Hair follicular keratinocyte (primary cell): ENCODE measurements at places on chromosomes 7 and 10. TPM values are rescaled to one million over a fixed set of nuclear protein-coding genes. Genes with fewer than 3 reads are reported as not detected.

SLC39A12 gene
- total RNA-seq: not detected in 2 replicates

SYT15B gene
- not detected in 2 replicates for total RNA-seq

NEUROD6 gene
- not detected in 2 replicates for total RNA-seq

ARHGEF5 gene
- total RNA-seq: 33.8 and 35.5 TPM in 2 replicates

CLEC5A gene
- total RNA-seq: 0.23 TPM in 1 of 2 replicates, not detected in the other

LLCFC1 gene
- not detected in 2 replicates for total RNA-seq

AMZ1 gene
- total RNA-seq: under 0.01 and 0.04 TPM in 2 replicates

UCN3 gene
- not detected in 2 replicates for total RNA-seq

SDK1 gene
- total RNA-seq: 1.1 and 1.6 TPM in 2 replicates

RAB18 gene
- 36.0 and 42.3 TPM in 2 replicates for total RNA-seq

CALCR gene
- not detected in 2 replicates for total RNA-seq

KMT2C gene
- 10.7 and 14.1 TPM in 2 replicates for total RNA-seq

FAM25A gene
- total RNA-seq: 2.5 and 3.3 TPM in 2 replicates

LRIT1 gene
- total RNA-seq: not detected in 2 replicates

ERV3-1 gene
- total RNA-seq: 1.5 and 2.2 TPM in 2 replicates
